ENCODE measurements at places on chromosomes 12 and 14.

DNA sequence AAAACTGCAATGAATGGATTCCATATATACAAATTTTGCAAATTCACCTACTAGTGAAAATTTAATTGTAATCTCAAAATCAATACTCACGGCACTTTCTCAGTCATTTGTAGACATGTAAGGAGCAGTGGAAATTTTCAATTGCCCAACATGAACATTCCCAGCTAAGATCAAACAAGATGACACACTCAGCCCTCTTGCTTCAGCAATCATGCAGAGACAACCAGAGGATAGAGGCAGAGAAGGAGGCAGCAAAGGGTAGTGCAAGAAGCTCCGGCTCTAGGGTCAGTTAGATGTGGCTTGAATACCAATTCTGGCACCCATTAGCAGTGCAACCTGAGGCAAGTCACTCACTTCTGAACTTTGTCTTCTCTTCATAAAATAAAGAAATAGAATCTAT, 91.5 kb upstream of the SLC35F4 start:
- no peak for DNase-seq

DNA sequence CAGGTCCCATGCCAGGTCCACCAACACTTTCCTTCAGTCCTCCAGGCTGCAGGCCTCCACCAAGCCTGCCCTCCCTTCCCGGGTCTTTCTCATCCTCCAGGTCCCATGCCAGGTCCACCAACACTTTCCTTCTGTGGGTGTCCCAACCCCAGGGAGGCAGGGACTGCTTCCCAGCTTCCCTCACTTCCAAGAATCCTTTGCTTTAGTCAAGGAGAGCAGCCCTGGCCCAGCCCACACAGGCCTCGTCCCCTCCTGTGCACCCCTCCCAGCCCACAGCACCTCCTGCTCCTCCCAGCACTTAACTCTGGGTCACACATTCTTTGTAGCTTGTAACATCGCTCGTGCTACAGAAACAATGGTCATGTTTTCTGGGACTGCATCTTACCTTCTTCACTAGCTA, 72.9 kb downstream of the TESC start:
- DNase-seq = no peak

GRCh38 chr12:16499611-16500010, 106.4 kb downstream of the LMO3 start:
- no peak for DNase-seq

DNA sequence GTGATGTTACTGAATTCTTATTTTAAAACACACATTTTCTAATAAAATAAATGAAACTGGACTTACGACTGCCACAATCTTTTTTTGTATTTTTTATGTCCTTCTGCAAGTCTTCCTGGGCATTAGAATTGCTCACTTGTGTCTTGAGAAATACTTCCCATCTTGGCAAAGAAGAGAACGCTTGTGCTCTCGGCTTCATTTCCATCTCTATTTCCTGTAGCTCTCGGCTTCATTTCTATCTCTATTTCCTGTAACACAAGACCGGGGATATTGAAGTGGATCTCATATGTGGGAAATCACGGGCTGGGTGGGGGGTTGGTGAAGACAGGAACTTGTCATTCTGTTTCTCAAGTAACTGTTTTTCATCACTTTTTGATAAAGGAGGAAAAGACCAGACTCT, 77.9 kb downstream of the EP400 start:
- DNase-seq = no peak

DNA sequence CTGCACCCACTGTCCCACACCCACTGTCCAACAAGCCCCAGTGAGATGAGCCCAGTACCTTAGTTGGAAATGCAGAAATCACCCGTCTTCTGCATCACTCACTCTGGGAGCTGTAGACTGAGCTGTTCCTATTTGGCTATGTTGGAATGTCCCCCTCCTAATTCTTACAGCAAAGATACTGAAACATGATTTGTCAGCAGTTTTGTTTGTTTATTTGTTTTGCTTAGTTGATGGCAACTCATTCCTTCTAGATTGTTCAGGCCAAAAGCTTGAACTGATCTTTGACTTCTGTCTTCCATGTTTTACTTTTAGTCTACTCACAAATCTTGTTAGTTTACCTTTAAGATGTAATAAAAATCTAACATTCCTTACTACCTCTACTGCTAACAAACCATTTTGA, 233.6 kb upstream of the MIS18BP1 start:
- DNase-seq = no peak

GRCh38 chr14:51873221-51873893, 12.9 kb downstream of the GNG2 start:
- DNase-seq = no peak

DNA sequence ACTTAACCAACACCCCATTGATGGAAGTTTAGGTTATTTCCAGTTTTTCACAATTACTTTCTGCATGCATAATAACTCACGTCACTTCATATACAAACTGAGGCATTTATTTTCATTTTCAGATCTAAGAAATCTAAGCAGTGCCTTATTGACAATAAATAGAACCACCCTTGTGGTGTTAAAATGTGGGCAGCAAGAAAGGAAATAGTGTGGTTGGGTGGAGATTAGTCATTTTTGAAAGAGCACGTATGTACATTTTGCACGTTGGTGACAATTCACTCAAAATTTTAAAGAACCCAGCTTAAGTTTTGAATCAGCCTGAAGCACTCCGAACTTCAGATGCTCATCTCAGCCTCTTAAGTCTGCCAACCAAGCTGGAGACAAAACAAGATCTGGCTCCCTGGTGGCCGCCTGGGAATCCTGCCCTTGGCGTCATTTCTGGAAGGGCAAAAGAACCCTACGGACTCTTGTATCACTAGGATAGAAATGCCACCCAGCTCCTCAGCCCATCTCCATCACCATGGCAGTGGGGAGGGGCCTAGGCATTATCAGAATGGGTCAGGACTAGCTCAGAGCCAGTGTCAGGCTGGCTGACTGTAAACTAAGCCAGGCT, 89.5 kb upstream of the BCL2L14 start:
- peak; percentile 7 for DNase-seq

GRCh38 chr14:23916446-23916845, 37.1 kb upstream of the DHRS4 start:
- no peak for DNase-seq
